ENCODE measurements at places on chromosomes 16 and 17.

DNA sequence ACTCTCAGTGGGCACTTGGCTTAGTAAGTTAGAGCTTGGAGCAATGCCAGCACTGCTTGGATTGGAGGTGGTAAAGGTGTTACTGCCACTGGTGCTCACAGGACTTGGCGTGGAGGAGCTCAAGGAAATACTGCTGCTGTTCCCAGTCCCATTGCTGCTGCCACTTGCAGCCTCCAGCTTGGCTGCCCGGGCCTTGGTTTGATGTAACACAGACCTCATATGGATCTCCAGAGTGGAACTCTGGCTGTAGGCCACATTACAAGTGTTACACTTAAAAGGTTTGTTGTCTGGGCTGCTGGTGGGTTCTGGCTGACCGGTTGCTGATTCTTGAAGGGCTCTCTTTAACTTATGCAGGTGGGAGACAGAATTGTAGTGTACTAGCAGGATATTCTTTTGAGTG, 250.3 kb downstream of the ZFHX3 start:
- no peak for DNase-seq

GRCh38 chr17:4498461-4499397, at the start of gene SPNS2:
Gene SPNS2, plus strand, starts transcription at chr17:4498881. Its CDS starts 167 bp downstream, at chr17:4499048.
- no peak for DNase-seq

DNA sequence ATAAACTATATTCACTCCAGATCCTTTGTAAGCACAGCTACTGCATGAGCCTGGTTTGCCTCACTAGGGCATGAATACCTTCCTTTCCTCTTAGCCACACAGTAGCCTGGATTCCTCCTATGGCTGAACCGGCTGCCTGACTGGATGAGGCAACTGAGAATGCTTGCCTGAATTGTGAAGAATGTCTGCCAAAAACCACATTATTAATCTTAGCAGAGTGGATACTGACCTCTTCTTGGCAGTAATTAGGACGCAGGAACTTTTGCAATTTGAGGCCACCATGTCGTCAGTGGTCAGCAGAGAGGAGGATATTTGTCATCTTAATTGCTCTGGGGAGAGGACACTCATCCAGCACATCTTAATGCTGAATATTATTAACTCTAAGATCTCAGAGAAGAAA, 651.8 kb upstream of the GOT2 start:
- no peak for DNase-seq

DNA sequence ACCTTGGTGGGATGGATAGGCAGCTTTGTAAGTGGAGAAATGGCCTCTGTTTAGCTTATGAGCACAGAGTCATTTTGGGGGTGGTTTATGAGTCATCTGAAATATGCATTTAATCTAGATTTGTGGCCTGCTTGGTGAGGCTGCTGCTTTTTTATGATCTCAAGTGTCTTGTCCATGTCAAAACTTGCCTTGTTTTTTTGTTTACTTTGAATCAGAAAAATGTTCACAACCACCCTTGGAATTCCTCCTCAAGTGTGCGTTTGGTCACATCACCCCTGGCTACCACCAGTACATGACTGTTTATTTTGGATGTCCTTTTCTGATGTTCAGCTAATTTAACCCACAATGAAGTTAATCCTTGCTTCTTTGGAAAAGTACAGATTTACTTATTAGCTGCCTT, 64.6 kb downstream of the FTO start:
- peak; percentile 51 for DNase-seq

GRCh38 chr16:14386115-14386514, 243.9 kb downstream of the PARN start:
- DNase-seq, result no peak

GRCh38 chr17:36203335-36203734, 6.8 kb upstream of the CCL3L1 start:
- no peak for DNase-seq

GRCh38 chr16:87558682-87559081, 43.6 kb upstream of the JPH3 start:
- DNase-seq, result no peak

GRCh38 chr17:1515640-1516387, 598 bp downstream of the INPP5K start:
- peak; percentile 81 for DNase-seq

DNA sequence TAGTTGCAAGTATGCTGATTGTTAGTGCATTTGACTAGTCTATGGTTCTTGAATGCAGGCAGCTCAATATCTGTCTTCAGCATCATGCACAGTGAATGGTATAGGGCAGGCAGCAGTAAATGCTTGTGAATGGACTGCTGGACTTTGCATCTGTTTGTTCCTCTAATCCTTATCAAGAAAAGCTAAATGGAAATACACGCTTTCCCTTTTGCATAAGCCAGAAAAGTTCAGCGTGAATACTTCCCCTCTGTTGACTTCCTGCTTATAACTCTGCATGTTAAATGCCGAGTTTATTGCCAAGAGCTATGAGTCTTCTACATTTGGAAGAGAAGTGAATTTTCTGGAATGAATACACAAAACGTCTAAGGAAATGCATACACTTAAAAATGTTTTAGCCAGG, 127.9 kb upstream of the CPHXL start:
- DNase-seq, result no peak

- no peak for DNase-seq
Measured at GRCh38 chr17:51261024-51261963, 948 bp downstream of the UTP18 start.

DNA sequence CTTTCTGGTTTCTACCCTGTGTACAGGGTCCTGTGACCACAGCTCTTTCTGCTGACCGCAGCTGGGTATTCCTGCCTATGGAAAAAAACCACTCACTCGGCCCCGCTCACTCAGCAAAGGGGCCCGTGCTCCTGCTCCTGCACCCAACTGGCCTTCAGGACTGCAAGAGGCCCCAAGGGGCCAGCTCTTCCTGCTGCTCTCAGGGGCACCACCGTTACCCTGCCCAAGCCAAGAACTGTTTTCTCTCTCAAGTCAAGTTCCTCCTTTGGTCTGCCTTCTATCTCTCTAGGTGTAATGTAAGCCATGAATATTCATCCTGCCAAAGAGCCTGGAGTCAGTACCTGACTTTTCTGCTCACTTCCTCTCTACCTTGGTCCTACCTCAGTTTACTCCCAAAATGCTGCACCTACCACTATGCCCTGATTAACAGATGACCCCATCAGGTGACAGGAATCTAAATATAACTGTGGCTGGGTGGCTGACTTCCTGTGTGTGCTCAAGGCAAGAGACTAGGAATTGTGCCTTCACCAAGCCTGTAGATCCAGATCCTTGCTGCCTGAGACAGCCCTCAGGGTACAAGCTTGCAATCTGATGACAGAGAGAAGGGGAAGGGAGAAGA, 20.4 kb upstream of the SCIMP start:
- no peak for DNase-seq

GRCh38 chr16:84048270-84048669, 5.7 kb upstream of the SLC38A8 start:
- no peak for DNase-seq

DNA sequence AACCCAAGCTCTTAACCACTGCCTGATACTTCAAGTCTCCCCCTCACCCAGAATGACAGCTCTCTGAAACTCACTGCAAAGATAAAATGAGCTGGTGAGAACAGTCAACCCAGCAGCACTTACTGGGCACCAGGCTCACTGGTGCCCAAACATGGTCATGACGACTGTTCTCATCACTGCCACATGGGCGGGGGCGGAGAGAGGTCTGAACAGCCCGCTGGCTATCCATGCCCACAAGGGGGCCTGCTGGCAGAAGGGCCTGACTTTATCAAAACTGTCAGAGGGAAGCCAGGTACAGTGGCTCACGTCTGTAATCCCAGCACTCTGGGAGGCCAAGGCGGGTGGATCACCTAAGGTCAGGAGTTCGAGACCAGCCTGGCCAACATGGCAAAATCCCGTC, 4.0 kb downstream of the MYBBP1A start:
- no peak for DNase-seq

DNA sequence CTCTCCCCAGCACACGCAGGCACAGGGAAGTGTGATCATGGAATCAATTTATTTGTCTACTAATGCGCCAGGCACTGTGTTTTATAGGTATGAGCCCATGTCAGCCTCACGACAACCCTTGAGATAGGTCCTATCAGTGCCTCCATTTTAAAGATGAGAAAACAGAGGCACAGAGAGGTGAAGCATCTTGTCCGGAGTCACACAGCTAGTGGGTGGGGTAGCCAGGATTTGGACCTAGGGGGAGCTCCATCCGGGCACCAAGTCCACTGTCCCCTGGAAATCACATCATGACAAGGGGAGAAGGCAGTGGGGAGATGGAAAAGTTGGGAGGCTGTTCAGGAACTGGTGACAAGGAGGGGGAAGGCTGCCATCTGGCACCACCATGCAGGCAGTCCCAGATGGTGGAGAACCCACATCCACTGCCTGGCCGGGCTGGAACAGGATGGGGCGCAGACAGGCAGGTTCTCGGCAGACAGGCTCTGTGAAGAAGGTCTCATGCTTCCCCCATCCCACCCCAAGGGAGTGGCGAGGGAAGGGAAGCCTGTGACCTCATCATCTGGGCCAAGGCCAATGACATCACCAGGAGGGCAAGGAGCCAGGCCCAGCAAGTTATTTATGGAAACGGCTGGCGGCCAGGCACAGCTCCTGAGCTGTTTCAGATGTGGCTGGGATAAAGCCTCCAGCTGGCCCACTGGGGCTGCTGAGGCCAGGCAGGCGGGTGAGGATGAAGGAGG, 126.0 kb upstream of the SDK2 start:
- peak; percentile 32 for DNase-seq

DNA sequence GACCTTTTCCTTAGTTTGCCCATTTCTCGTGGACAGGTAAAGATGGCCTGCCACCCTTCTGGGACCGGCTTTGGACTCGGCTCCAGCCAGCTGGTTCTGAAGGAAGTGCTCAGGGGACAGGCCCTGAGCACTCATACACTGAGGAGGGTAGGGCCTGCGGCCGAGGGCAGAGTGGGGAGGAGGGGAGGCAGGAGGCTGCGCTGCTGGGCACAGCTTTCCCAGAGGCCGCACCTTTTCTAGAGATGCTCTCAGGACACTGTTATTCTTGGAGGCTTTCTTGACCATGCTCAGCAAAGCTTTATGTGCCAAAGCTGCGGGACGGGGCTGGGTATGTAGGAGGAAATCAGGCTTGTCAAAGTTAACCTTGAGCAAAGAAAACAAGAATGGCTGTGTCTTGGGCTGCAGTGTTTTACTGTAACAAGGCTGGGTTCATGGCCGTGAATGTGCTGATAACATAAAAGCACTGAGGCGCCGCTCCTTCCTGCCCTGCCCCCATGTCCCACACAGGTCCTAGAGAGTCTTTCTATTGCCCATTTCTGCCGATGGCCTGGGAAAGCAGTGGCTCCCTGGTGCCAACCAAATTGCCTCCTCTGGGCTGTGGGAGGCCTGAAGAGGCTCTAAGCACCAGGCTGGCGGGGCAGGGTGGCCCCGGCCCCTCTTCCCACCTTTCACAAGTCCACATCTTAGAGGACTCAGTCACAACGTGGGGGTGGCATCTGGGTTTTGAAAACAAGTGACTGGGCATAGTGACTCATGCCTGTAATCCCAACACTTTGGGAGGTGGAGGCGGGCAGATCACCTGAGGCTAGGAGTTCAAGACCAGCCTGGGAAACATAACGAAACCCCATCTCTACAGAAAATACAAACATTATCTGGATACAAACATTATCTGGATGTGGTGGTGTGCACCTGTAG, 22.3 kb upstream of the TIMP2 start:
- DNase-seq, result no peak

DNA sequence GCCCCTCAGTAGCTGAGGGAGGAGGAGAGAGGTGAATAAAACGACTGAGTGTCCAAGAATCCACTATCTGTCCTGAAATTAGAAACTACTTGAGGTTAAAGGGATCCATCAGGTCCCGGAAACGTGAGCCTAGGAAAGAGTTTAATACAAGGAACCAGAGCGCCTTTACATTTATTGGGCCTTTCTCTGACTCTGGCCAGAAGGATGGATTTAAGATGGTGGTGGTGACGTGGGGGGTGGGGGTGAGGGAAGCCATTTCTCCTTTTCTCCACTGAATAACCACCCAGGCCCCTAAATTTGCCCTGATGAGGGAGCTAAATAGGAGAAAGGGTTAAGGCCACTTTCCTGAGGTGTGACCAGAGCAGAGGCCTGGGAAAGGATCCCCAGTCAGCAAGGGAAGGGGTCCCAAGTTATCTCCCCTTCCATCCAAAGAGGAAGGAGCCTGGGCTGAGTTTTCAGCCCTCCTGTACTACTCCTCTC, 1.0 kb upstream of the HOXB9 start:
- DNase-seq, result no peak

DNA sequence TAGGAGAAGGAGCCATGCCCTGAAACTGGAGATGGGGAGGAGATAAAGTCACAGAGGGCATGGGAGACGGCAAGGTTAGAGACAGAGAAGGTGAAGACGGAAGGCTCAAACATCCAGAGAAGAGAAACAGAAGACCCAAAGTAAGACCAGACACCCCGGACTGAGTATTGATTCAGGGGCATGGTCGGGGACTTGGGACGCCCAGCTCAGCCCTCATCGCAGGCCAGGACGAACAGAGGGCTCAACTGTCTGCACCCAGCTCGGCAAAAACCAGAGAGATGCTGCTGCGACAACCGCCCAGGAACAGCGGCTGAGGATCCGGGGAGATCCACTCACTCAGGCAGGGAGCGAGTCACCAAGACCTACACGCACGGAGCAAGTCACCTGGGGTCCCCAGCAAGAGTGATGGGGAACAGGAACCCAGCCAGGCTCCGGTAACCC, 999 bp downstream of the XYLT1 start:
- DNase-seq, result no peak

DNA sequence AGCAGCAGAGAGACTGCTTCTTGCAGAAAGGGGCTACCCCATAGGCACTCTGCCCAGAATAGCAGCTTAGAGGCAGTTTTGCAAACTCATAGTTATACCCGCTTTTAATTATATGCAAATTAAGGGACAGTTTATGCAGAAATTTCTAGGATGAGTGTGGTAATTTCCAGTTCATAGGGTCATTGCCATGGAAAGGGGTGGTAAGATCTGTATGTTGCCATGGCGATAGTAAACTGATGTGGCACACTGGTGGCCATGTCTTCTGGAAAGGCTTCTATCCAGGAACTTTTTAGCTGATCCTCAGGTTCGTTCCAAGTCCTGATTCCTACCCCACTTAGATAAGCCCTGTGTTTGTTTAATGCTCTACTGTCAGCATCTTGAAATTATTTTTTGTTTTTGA, 6.2 kb downstream of the STXBP4 start:
- DNase-seq, result no peak

DNA sequence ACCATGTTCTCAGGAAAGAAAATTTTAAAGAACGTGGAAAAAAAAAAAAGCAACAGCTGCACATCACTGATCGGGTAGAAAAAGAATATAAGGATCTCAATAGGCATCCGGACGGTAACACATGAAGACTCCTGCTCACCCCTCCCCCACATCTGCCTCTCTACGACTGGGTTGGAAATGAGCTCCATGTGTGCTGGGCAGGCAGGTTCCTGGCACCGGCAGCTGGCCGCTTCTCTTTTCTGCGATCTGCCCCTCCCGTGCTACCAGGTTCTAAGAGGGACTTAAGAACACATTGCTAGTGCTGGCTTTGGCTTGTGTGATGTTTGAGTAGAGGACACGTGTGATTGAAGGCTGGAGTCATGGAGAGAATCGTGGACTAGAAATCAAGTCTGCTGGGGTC, 115.5 kb downstream of the AATF start:
- no peak for DNase-seq

GRCh38 chr17:39701784-39702422, 2.0 kb downstream of the ERBB2 start:
- no peak for DNase-seq
